ENCODE measurements at places on chromosomes 13 and 19.

- no peak for DNase-seq
Observed at GRCh38 chr19:29952646-29953045, 10.6 kb downstream of the URI1 start.

GRCh38 chr13:91946498-91947070 lies 548.2 kb downstream of the GPC5 start:
- DNase-seq = no peak

DNA sequence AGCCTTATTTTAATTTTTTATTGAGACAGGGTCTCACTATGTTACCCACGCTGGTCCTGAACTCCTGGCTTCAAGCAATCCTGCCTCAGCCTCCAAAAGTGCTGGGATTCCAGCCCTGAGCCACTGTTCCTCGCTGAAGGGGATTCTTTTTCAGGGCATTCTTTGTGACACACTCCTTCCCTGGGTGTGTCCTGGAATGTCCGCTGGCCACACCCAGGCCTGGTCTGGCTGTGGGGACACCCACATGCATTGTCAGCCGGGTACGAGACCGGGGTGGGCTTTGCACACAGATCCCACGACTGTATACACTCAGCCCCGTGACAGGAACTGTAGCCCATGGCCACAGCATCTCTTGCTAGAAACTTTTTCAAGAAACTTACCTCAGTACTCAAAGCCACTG lies 34.4 kb upstream of the GATAD2A start:
- no peak for DNase-seq

GRCh38 chr13:71089056-71089455 lies 777.9 kb downstream of the DACH1 start:
- no peak for DNase-seq
